ENCODE measurements at places on chromosomes 5 and 9.

- no peak for DNase-seq
These were observed 29.0 kb downstream of the CXXC5 start for GRCh38 chr5:139676951-139677735.

DNA sequence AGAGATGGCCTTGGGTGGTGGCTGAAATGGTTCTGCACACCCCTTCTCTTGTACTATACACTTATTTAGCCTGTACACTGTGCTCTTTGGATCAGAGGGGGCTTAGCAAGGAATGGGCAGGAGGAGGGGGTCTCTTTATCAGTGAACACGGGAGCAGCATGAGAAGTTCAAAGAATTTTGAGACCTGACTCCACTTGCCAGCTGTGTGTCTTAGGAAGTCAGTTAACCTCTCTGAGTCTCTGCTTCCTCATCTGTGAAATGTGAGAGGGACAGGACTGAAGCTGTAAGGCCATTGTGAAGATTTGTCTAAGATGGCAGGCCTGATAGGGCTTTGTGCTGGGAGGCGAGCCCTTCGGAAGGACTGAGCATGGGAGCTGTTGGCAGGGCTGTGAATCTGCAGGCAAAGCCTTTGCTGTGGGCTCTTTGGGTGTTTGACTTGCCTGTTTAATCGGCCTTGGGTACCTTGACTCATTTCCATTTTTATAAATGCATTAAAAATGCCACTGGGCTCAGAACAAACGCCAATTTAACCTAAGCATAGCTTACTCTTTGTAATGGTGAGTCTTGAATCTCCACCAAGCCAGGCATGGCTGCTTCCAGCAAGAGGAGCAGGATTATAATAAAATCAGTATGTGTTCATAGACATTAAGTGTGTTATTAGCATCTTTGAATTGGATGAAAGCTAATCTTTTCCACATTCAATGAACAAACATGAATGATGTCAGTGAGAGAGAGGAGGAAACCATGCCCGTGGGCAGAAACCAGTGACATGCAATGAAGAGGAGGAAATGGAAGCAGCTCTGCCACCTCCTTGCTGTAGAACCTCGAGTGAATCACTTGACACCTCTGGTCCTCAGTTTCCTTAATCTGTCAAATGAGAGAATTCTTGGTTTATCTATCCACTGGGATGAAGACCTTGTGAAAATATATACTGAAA, 89.4 kb downstream of the MACROH2A1 start:
- DNase-seq: no peak

- no peak for DNase-seq
These were observed 81.4 kb downstream of the GABBR2 start for GRCh38 chr9:98627296-98627695.

GRCh38 chr5:173301695-173302545, 26.3 kb downstream of the STC2 start:
- no peak for DNase-seq

DNA sequence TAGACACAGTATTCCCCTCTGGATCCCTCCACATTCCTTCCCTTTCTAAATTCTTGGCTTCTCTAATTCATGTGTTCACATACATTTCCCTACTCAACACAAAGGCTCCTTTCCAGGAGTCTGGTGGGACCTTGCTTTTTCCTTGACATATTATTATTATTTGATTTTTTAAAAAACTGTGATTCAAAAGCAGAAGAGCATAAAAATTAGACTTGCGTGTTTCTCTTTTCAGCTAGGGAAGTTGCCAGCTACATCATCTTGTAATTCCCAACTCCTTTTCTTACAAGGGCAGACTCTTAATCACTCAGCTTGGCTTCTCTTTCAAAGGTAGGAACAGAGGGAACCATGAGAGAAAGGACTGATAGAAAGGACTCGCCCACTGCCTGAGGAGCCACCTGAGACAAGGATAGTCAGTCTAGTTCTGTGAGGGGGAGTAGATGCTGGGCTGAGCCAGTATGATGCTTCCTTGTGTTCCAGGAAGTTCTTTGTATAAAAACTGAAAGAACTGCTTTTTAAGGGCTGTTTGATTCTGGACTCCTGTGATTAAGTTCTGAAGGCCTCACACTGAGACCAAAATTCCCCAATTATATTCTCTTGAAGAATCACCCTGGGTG, 51.0 kb upstream of the DPYSL3 start:
- no peak for DNase-seq

- no peak for DNase-seq
These were observed 118.1 kb downstream of the SLIT3 start for GRCh38 chr5:169182797-169183196.

GRCh38 chr5:141398608-141399007, 861 bp downstream of the PCDHGB5 start:
- no peak for DNase-seq

GRCh38 chr5:165185716-165186115, 1680.3 kb downstream of the MAT2B start:
- no peak for DNase-seq

DNA sequence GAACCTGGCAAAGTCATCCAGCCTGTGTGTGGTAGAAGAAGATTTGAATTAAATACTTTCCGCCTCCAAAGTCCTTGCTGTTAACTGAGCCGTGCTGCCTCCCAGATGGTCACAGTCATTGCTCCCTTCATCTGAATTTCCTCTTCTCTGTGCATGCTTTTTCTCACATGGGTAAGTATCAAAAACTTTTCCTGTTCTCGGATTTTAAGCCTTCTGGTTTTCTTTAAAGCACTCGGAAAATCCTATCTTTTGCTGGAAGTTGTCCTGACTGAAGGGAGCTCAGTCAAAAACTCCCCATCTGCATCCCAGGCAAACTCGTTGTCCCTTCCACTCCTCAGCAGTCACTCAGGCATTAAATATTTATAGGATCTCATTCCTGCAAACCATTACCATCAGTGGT, 290.0 kb upstream of the PIK3R1 start:
- DNase-seq: no peak

DNA sequence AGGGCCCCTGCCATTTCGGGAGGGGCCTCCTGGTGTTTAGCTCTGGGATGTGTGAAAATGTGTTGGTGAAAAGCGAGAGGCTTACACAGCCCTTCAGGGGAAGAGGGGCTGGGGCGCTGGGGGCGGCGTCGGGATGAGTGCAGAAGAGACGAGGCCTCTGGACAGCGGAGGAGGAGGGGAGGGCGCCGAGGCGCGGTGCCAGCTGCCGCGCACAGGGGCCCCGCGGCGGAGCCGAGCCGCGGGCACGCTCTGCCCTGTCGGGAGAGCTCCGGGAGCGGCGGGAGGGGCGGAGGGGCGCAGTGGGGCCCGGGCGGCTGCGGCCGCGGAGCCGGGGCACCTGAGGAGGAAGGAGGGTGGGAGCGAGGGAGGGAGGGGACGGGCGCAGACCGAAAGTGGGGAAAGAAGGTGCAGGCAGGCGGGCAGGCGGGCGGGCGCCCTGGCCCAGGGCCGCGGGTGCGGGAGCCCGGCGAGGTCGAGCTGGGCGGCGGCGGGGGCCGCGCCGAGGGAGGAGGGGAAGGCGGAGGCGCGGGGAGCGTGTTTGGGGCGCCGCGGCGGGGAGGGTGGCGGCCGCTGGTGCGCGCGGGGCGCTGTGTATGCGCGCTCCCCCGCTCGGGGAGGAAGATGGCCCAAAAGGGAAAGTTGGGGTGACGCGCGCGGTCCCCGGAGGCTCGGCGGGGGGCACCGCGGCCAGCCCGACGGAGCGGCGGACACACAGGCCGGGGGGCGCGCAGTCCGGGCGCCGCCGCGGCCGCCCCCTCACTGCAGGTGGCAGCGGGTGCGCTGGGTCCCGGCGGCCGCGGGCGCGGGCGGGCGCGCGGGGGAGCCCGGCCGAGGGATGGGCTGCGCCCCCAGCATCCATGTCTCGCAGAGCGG, at the start of gene PDE8B:
Gene PDE8B, plus strand, starts transcription at position 590 of the 873 bp plus-strand sequence. Its CDS starts 246 bp downstream, at position 836.
- no peak for DNase-seq

- DNase-seq: no peak
These were observed 73.7 kb downstream of the GTF3C4 start for GRCh38 chr9:132743931-132744479.
